ENCODE measurements at places on chromosomes 1 and 21.

- H3K4me3 ChIP-seq = no peak overlapping the region
- no peaks in the 10 kb centered on the region for H3K36me3 ChIP-seq
These were observed 5.7 kb downstream of the LRRC3 start for GRCh38 chr21:44461005-44461404.

DNA sequence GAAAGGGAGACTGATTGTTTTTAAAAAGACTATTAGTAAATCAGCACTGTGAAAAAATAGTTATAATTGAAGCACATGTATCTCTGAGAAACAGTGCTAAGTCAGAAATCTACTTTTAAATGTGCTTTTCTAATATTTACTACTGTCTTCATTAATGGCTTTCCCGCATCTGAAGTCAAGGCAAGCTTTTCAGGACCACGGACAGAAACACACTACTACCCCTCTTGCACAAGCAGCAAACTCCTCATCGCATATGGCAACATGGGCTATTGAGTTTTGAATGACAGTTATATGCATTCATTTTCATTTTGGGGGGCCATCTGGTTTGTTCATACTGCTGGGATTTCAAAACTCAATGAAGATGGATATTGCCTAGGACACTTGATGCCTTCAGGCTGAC, 433.4 kb upstream of the CAMK1G start:
- no peak for DNase-seq
- no peak overlapping the region for H3K4me3 ChIP-seq
- no peaks in the 10 kb centered on the region for H3K4me1 ChIP-seq
- H3K27me3 ChIP-seq = no peaks in the 10 kb centered on the region
- no peaks in the 10 kb centered on the region for H3K36me3 ChIP-seq
- no peak overlapping the region for H3K27ac ChIP-seq

- H3K27ac ChIP-seq = no peak overlapping the region
- no peaks in the 10 kb centered on the region for H3K4me1 ChIP-seq
- no peak for DNase-seq
- no peak overlapping the region for H3K4me3 ChIP-seq
- H3K36me3 ChIP-seq = no peaks in the 10 kb centered on the region
These were observed 120.9 kb downstream of the ASTN1 start for GRCh38 chr1:177043597-177043996.

GRCh38 chr1:185515696-185516095, 198.7 kb upstream of the IVNS1ABP start:
- no peak for DNase-seq
- no peaks in the 10 kb centered on the region for H3K36me3 ChIP-seq
- H3K27me3 ChIP-seq = no peaks in the 10 kb centered on the region
- H3K27ac ChIP-seq = no peak overlapping the region

- peaks cover 92% of the 10 kb centered on the region for H3K27me3 ChIP-seq
- DNase-seq = peak; percentile 65
- peaks cover 6% of the 10 kb centered on the region for H3K4me1 ChIP-seq
- no peak within 1 kb of the TSS for H3K27ac ChIP-seq
- H3K36me3 ChIP-seq = no peaks in the 10 kb centered on the region
- peak within 1 kb of the TSS; percentile 29 for H3K4me3 ChIP-seq
These were observed at the start of gene DMBX1 for GRCh38 chr1:46489638-46490405. Gene DMBX1 (plus strand): TSS chr1:46489836. CDS start chr1:46507011, 17,175 bp downstream.

DNA sequence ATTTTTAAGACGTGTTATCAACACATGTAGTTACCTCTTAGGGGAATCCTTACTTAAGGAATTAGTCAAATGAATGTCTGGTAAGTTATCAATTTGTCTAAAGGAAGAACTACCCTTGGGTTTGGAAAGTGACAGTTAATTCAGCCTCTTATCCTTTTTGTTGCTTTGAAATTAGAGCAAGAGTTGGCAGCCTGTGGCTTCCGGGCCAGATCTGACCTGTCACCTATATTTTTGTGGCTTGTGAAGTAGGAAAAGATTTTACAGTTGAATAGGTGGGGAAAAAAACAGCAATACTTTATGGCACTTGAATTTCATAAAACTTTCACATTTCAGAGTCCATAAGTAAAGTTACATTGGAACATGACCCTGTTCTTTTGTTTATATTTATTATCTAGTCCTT, 5.5 kb downstream of the MRPS6 start:
- no peak overlapping the region for H3K4me3 ChIP-seq
- no peaks in the 10 kb centered on the region for H3K27me3 ChIP-seq

DNA sequence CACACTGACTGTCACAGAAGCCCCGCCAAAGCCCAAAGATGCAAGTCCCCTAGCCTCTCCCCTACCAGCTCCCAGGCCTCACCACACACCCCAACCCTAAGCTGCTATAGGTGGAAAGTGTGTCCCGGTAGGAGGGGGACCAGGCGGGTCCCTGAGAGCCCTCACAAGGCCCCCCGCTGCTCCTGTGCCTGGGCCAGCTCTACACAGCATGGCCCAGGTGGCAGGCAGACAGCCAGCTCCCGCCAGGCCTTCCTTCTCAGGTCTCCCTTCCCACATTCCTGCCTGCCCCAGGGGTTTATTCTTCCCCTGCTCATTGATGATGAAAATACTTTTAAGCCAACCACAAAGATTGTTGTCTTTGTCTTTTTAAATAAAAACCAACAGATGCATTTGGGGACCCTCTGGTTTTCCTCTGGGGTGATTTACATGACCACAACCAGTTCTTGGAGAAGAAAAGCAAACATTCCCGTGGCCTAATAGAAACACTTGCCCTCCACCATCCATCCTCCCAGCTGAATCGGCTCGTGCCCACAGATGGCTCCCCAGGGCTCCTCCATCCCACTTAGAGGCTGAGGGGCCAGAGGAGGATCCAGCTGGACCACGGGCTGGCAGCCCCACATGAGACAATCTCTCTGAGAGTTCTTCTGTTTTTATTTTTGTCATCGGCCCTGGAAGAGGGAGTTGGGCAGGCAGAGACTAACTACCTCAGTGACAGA, 93.1 kb downstream of the DMRTB1 start:
- no peak overlapping the region for H3K4me3 ChIP-seq
- H3K36me3 ChIP-seq = no peaks in the 10 kb centered on the region
- no peaks in the 10 kb centered on the region for H3K4me1 ChIP-seq
- no peaks in the 10 kb centered on the region for H3K27me3 ChIP-seq
- DNase-seq = no peak
- H3K27ac ChIP-seq = no peak overlapping the region

DNA sequence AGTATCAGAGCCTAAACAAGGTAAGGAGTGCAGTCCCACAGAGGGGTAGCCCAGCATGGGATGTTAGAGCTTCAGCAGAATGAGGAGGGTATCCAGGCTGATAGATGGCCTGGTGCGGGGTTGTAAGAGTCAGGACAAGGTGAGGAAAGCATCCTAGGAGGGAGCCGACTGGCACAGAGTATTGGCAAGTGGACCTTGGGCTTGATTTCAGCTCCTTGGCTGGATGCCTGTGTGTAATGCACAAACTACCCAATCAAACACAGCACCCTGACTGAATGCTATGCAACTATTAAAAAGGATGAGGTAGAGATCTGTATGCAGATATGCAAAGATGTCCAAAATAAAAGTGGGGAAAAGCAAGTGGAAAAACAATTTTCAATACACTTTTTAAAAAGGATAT, 18.0 kb downstream of the DENND2C start:
- no peaks in the 10 kb centered on the region for H3K4me1 ChIP-seq
- no peak overlapping the region for H3K4me3 ChIP-seq
- no peak for DNase-seq
- no peaks in the 10 kb centered on the region for H3K27me3 ChIP-seq

DNA sequence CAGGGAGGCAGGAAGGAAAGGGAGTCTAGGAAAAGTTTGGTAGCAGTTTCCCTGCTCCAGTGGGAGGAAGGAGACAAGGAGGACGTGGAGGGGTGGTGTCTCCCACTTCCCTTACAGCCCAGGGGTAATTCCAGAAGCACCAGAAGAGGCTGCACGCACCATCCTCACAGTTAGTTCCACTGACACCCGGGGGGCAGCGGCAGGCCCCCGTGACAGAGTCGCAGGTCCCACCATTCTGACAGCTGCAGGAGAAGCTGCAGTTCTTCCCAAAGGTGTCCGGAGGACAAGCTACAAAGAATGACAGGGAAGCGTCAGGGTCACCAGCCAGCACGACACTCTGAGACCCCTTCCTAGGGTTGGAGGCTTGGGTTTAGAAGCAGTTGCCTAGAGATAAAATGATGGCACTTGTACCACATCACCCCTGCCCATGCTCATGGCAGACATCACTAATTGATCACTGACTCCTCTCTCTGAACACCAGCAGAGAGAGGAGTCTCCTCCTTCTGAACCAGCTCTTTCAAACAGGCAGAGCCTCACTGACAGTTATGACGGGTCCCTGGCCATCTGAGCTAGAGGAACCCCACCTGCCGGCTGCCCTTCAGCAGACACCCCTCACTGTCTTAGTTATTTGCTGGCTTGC, 53.3 kb downstream of the ARHGEF16 start:
- no peak for DNase-seq
- H3K27ac ChIP-seq = no peak overlapping the region
- H3K4me1 ChIP-seq = no peaks in the 10 kb centered on the region
- H3K27me3 ChIP-seq = no peaks in the 10 kb centered on the region
- no peak overlapping the region for H3K4me3 ChIP-seq

DNA sequence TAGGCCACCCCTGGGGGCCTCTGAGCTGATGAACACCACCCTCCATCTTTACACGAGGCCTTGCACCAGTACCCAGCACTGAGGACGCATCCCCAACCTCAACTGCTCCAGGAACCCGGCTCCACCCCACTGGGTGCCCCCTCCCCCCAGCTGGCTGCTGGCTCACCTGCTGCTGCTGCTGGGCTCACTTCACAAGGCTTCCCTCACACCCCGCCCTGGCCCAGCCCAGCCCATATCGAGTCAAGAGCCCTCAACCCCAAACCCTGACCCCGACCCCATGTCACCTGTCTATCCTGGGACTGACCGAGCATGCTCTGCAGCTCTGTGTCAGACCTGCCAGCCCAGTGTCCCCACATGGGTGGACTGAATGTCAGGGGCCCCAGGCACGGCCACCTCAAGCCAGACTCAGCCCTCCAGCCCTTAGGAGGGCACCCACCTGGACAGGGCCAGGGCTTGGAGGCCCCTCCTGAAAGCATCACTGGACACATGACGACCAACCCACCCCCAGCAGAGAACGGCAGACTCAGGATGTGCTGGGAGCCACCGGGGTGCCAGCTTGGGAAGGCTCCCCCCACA, 21.4 kb downstream of the WNT9A start:
- no peak overlapping the region for H3K27ac ChIP-seq
- H3K36me3 ChIP-seq = no peaks in the 10 kb centered on the region
- no peaks in the 10 kb centered on the region for H3K4me1 ChIP-seq

DNA sequence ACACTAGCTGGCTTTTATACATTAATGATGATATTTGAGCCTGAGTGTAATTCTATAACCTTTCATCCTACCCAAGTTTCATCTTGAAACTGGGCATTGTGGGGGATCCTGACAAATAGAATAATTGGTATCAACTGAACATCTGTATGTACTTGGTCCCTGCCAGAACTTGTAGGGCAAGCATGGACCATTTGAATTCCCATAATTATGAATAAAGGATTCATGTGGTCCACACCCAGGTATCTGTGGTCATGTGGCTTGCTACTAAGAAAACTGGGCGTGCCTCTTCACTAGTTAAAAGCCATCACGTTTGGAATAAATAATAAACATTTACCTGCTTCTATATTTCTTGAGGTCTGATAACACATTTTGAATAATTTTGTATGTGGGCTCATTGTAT, 20.6 kb upstream of the VTCN1 start:
- no peak overlapping the region for H3K4me3 ChIP-seq
- no peaks in the 10 kb centered on the region for H3K4me1 ChIP-seq
- DNase-seq = no peak
- no peaks in the 10 kb centered on the region for H3K36me3 ChIP-seq
- no peaks in the 10 kb centered on the region for H3K27me3 ChIP-seq

DNA sequence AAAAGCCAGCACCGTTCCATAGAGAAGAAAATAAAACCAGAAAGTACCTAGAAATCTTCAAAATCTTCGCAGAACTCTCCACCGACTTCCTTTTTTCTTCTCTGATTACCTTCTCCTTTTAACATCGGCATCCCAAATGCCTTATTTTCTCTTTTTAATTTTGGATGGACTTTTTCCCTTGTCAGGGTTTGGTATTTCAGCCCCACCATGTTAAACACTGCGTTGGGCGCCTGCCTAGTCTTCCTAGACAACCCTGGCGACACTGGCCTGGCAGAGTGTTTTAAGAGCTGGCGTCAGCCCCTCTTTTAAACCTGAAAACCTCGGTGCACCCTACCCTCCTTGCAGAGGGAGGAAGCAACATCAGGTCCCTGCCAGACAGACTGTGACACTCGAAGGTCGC, 66.0 kb upstream of the EFHD2 start:
- no peak overlapping the region for H3K27ac ChIP-seq
- no peak overlapping the region for H3K4me3 ChIP-seq
- no peaks in the 10 kb centered on the region for H3K27me3 ChIP-seq
- H3K36me3 ChIP-seq = no peaks in the 10 kb centered on the region
- H3K4me1 ChIP-seq = no peaks in the 10 kb centered on the region

GRCh38 chr1:19957779-19958178, 21.6 kb downstream of the PLA2G2A start:
- H3K27me3 ChIP-seq = no peaks in the 10 kb centered on the region
- H3K4me3 ChIP-seq = no peak overlapping the region
- no peak for DNase-seq
- no peak overlapping the region for H3K27ac ChIP-seq
- no peaks in the 10 kb centered on the region for H3K4me1 ChIP-seq
- no peaks in the 10 kb centered on the region for H3K36me3 ChIP-seq

DNA sequence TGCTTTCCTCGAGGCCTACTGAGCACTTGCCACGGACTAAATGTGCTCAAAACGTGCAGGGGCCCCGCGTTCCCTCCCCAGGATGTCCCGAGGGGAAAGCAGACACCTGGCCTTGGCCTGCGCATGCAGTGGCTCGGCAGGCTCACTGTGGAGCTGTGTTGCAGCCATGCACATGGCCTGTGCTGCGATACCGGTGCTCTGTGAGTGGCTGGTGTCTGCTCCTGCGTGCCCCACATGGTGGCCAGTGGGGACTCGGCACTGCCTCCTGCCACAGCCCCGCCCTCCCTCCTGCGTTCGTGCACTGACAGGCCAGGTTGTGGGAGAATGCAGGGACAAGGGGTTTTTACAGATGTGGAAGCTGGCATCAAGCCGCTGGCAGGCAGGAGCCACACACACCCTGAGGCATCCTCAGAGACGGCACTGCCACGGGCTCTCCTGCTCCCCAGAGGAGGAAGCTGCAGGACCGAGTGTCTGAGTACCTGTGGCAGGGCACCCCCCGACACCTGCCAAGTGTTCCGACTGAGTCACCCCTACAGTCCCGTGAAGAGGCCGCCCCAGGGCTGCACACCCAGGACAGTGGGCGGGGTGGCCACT, 16.9 kb upstream of the PTTG1IP start:
- H3K27me3 ChIP-seq = no peaks in the 10 kb centered on the region
- no peak overlapping the region for H3K27ac ChIP-seq
- no peak for DNase-seq
- no peaks in the 10 kb centered on the region for H3K36me3 ChIP-seq

GRCh38 chr1:92899780-92900179, 61.5 kb downstream of the DIPK1A start:
- no peaks in the 10 kb centered on the region for H3K4me1 ChIP-seq
- DNase-seq = no peak
- H3K27ac ChIP-seq = no peak overlapping the region
- H3K27me3 ChIP-seq = no peaks in the 10 kb centered on the region
- H3K36me3 ChIP-seq = no peaks in the 10 kb centered on the region

Measured in colonic mucosa (tissue), 4 donors.